ENCODE measurements at places on chromosomes 12 and 14.

DNA sequence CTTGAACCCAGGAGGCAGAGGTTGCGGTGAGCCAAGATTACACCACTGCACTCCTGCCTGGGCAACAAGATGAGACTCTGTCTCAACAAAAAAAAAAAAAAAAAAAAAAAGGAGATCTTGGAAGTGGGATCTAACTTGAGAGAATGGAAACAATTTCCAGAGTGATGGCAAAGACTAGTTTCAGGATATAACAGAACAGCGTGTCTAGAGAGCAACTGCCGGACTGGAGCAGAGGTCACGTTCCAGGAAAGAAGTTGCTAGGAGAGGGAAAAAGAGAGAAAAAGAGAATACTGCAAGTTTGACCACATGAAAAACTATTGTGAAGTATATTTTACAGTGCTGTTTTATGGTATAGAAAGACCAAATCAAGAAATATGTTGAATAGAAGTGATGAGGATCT, 118.0 kb downstream of the MON2 start:
- DNase-seq = no peak

- DNase-seq = no peak
Measured at GRCh38 chr14:75724414-75725204, 63.6 kb downstream of the TTLL5 start.

DNA sequence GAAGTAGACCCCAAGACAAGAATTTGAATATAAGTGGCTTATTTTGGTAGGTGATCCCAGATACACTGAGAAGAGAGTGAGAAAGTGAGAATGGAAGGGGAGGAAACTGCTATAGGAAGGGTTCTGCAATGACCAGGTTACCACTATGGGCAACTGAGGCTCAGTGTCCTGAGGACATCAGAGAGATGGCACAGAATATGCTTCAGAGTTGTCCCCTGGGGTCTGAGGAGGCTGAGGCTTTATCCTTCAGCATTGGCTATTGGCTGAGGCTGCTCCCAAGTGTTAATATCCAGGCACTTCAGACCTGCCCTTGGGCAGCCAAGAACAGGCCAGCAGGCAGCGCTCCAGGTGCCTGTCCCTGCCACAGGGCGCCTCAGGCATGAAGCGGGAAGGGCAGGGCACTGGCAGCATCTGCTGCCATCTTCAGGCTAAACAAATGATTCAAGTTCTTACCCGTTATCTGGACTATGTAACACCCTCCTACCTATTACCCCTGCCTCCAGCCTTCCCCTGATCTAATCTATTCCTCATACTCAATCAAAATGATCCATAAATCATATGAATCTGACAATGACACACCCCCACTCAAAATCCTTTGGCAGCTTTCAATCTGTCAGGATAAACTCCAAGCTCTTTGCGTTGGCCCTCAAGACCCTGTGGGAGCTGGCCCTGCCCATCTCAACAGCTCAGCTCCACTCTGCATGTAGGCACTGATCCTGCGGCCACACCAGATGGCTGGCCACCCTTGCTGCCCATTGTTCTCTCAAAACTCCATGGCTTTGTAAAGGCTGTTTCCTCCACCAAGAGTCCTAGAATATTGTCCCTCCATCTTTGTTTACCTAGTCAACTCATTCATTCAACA, 42.4 kb downstream of the CKAP4 start:
- no peak for DNase-seq

- DNase-seq = no peak
Measured at GRCh38 chr12:7396418-7396817, 47.5 kb downstream of the CD163L1 start.

DNA sequence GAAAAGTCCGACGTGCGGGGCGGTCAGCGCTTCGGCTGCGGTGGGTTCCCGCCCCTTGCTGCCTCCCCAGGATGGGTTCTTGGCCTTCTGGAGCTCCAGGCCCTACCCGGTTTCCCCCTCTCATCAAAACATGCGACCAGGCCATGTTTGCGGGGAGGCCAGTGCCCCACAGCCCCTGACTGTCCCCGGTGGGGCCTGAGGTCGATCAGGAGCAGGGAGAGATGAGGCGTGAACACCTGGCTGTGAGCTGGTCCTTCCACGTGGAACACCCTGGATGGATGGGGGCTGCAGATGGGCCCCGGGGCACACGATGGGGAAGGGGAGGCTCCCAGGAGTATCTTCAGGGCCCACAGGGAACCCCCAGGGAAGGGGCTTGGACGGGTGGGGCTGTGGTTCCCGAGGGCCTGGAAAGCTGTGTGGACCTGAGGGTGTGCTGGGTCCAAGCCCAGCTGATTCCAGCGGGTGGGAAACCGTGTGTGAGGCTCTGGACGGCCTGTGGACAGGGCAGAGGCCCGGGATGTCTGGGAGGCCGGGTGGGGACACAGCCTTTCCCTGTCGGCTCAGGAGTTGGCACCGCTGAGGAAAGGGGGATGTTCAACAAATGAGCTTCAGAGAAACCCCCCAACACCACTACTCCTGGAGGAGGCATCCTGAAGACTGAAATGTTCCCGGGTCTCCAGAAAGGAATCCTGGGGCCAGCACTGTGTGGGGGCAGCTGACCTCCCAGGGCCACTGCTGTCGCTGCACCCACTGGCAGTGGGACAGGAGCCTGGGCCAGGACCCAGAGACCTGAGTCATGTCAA, 187.0 kb upstream of the C14orf180 start:
- no peak for DNase-seq

DNA sequence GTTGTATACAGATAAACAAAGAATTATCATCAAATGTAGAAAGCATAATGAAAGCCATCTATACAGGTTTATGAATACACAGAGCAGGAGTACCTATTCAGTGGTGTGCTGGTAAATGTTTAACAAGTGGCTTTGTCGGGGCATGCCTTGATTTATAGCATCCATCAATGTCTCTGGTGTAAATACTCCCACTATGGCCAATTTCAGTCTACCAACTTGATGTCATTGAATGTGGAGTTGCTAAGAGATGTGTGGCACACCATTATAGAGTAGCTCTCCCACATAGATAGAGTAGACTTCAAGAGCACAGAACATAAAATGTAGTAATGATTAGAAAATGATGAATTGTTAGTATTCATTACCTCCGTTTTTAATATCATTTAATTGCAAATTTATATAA, 9.3 kb downstream of the GRIP1 start:
- no peak for DNase-seq

- no peak for DNase-seq
Measured at GRCh38 chr12:43740511-43741100, 18.0 kb downstream of the PUS7L start.

DNA sequence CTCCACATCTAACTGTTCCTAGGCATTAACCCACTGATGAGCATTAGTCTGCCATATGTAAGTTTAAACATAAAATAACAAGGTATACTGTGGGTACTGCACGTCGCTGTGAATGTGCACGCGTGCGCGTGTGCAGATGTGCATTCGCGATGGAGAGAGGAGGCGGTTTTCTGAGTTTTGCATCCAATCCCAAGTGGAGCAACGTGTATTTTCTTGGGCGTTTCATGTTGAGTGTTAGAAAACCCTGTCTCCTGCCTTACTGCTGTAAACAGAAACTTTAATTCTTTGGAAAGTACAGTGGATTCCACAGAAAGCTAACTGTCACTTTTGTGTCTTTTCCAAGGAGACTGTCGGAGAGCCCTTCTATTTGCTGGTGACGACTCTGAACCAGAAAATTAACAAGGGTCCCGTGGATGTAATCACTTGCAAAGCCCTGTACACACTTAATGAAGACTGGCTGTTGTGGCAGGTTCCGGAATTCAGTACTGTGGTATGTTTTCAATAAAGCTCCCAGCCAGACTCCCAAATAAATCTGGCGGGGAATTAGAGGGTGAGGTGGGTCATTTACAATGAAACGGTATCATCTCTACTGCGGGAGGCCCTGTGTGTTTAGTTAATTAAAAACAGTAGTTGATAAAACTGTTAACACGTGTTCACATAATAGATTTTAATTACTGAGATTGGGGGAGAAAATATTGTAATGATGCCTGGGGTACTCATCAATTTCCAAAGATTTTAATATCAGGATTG, 116.5 kb downstream of the PLXNC1 start:
- no peak for DNase-seq
